Psoas muscle (tissue), 8 donors: ENCODE measurements at places on chromosomes 1 and 21.
A peak's percentile ranks its signal among the peaks of the same experiment; 100 is the strongest.

- H3K36me3 ChIP-seq, result no peaks in the 10 kb centered on the region
- H3K4me3 ChIP-seq, result no peak overlapping the region
- H3K27me3 ChIP-seq, result no peaks in the 10 kb centered on the region
- peak overlapping the region; percentile 90 for H3K27ac ChIP-seq
- DNase-seq, result peak; percentile 60
Observed at GRCh38 chr21:34734696-34735095, 65.9 kb downstream of the CLIC6 start.

- H3K27ac ChIP-seq, result no peak overlapping the region
- DNase-seq, result no peak
- H3K27me3 ChIP-seq, result no peaks in the 10 kb centered on the region
Observed at GRCh38 chr1:59560807-59561450, 253.8 kb upstream of the HOOK1 start.

DNA sequence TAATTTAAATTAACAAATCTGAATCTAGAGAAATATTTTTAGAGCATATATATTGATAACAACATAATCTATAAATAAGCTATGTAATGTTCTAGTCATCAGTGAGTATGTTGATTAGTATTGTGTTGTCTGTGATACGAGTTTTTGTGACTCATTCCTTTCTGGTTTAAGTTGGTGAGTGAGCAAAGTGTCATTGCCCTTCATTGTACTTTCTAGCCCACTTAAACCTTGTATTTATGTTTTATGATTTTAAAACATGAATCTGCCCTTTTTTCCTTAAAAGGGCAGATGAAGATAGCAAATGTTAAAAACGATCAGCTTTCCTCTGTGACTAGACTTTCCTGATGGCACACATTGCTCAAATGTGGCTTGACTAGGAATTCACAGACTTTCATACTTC, 38.5 kb downstream of the MACO1 start:
- no peak overlapping the region for H3K4me3 ChIP-seq
- H3K27ac ChIP-seq, result peak overlapping the region; percentile 86
- H3K27me3 ChIP-seq, result no peaks in the 10 kb centered on the region
- H3K36me3 ChIP-seq, result no peaks in the 10 kb centered on the region
- peaks cover 58% of the 10 kb centered on the region for H3K4me1 ChIP-seq
- DNase-seq, result no peak

- peak overlapping the region; percentile 55 for H3K27ac ChIP-seq
- no peak for DNase-seq
- peaks cover 92% of the 10 kb centered on the region for H3K36me3 ChIP-seq
- peaks cover 26% of the 10 kb centered on the region for H3K4me1 ChIP-seq
Observed at GRCh38 chr1:167120899-167121298, 27.0 kb downstream of the STYXL2 start.

DNA sequence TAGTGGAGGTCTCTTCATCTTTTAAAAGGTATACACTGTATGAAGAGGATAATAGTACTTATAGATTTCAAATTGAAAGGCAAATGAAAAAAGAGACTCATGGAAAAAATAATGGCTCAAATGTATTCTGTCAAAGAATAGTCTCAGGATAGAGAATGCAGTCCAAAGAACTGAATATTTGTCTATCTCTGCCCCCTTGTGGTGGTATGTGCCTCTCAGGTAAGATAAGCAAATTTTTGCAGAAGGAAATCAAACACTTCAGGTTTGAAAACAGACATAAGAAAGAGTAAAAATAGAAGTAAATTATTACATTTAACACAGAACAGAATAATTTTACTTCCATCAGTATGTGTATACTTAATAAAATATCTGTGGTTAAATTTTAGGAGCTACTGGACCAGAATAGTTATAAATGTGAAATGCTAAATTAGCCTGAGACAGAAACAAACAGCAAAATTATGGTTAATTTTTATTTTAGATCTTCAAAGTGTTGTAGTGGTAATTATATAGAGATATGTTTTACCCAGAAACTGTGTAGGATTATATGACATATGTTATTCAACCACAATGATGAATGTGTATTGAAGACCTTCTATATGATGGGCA, 164.4 kb upstream of the PALMD start:
- no peaks in the 10 kb centered on the region for H3K4me1 ChIP-seq
- H3K27ac ChIP-seq, result no peak overlapping the region
- no peak overlapping the region for H3K4me3 ChIP-seq
- no peak for DNase-seq
